Nucleus accumbens (tissue), 56 donors: ENCODE measurements at places on chromosomes 2 and 18.

- DNase-seq = no peak
These were observed 95.7 kb downstream of the ACAA2 start for GRCh38 chr18:49717617-49718016.

DNA sequence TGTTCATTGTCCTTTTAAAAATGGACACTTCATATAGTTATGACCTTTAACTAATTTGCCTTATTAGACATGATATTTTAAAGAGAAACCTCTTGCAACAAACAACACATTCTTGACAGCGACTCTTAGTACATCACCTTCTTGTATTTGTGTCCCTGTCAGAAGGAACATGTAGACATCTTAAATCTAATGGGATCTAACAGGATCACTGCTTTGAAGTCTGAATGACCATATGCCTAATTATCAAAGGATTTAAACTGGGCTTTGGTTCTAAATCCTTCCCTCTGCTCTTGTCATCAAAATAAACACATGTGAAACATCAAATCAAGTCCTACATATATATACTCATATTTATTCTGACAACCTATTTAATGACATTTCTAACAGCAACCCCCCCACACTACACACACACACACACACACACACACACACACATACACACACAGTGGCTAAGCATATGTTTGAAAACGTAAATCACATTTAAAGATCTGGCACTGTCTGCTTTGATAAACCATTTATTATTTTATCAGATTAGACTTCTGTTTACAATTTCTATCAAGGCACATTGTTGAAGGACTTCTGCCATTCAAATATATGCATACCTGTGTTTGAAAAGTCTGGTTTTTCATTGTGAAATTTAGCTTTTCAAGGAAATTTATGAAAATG lies 4.2 kb downstream of the GALNT13 start:
- no peak for DNase-seq

GRCh38 chr2:161136696-161137324 lies 23.4 kb upstream of the TANK start:
- no peak for DNase-seq

GRCh38 chr2:222297600-222297935 lies 1.2 kb downstream of the PAX3 start:
- DNase-seq = no peak
